ENCODE measurements at places on chromosomes 6 and 20.

DNA sequence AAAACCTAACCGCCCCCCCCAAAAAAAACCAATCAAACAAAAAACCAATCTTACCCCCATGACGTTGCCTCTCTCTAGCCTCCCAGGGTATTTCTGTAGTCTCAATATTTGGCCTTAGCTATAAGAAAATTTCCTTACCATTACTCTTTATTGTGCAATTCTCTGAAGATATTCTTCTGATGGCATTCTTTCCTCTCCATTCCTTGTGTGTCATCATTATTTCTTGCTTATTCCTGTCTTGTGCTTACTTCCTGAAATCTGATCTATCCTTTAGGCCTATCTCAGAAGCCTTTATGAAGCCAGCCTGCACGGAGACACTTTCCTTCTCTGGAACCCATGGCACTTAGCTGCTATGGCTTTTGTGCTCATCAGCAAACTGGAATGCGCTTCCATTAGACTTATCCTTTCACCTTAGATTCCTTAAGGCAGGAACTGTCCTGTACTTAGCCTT, 65.9 kb upstream of the DDR1 start:
- no peak for DNase-seq

DNA sequence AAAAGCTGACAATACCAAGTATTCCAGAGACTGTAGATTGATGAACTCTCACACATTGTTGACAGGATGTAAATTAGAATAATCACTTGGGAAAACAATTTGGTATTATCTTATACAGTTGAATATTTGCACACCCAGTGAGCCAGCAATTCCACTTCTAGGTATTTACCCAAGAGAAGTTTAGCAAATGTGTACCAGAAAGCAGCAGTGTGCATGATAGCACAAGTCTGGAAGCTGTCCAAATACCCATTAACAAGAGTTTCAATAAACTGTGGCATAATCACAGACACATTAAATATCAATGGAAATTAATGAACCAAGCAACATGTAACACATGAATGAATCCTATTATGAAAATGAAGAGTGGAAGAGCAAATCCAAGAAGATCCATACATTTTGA, 233.6 kb downstream of the TPBG start:
- DNase-seq = no peak

GRCh38 chr20:16378712-16379370, 194.4 kb downstream of the KIF16B start:
- no peak for DNase-seq

GRCh38 chr20:29876911-29877285, 1380.6 kb upstream of the DEFB115 start:
- DNase-seq = no peak

- DNase-seq = no peak
These were observed 64.7 kb downstream of the ITCH start for GRCh38 chr20:34427784-34428183.

DNA sequence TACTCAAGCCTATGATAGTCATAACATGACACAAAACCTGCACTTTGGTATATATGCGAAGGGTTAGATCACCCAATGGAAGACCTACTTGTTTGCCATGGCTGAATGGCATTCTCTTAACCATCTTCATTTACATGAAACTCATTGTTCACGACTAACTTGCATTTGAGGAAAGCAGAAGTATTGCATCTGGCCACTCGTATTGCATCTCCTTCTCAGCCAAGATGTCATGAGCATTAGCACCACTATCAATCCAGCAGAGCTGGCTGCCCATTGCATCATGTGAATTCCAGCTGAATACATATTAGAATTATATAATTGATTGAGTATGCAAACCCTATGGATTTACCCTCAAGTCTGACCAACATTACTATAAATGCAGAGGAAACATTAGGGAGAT, 390.2 kb downstream of the LAMA2 start:
- no peak for DNase-seq

DNA sequence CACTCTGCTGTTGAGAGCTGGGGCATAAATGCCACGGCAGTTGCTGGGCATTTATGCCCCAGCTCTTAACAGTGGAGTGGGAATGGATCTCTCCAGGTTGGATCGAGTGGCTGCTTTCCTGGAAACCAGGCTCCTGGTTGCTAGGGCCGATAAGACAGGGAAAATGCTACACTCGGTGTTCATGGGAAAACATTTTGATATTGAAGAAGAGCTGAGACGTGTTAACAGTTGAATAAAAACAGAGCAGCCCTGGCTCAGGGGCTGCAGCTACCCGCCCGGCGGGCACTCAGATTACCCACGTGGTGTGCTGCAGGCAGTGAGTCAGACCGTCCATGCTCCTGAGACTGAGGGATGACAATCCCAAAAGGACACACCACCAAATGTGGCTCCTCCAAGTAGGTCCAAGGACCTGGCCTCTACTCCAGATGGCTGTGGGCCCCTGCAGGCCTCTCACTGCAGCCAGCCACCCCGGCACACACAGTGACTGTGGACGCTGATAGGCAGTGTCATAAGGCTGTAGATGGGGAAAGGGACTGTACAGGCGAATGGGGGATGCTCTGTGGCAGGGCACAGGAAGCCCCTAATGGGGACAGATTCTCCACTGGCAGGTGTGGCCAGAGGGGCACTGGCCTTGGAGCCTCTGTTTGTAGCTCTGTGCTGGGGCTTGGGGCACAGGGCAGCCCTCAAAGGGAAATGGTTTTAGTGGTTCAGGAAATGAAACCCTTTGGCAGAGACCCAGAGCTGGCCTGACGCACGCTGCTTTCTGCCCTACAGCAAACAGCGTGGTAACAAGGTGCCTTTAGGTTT, 237.8 kb downstream of the LY86 start:
- DNase-seq = no peak

DNA sequence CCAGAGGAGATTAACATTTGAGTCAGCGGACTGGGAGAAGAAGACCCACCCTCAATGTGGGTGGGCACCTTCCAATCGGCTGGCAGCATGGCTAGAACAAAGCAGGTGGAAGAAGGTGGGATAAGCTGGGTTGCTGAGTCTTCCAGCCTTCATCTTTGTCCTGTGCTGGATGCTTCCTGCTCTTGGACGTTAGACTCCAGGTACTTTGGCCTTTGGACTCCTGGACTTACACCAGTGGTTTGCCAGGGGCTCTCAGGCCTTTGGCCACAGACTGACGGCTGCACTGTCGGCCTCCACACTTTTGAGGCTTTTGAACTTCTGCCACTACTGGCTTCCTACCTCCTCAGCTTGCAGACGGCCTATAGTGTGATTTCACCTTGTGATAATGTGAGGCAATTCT, 50.8 kb downstream of the BCAS1 start:
- no peak for DNase-seq

DNA sequence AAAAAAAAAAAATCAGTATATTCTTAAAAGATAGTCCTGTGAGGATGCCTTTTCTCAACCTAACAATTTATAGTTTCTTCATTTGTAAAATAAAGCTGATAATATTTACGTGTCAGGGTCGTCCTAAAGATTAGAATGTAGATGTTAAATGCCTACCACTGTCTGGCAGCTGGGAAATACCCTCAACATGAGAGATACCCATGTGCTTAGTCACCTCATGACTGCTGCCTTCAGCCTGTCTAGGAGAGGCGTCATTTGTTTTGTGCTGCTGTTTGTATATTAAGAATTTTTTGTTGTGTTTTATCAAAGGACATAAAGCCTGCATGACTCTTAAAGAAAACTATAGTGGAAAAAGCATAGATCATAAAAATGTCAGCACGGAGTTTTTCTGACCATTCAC, 9.5 kb downstream of the FAM120B start:
- no peak for DNase-seq

DNA sequence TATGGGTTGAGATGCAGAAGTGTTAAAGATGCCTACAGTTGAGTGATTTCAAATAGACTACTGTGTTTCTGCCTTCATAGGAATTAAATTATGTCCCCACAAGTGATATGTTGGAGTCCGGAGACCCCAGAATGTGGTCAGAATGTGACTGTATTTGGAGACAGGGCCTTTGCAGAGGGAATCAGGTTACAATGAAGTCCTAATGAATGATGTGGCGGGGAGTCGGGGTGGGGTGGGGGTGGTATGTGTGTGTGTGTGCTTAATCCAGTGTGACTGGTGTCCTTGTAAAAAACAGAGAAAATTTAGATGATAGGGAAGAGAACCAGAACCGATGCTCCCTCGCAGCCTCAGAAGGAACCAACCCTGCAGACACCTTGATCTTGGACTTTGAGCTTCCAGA, 448.2 kb downstream of the QKI start:
- no peak for DNase-seq

DNA sequence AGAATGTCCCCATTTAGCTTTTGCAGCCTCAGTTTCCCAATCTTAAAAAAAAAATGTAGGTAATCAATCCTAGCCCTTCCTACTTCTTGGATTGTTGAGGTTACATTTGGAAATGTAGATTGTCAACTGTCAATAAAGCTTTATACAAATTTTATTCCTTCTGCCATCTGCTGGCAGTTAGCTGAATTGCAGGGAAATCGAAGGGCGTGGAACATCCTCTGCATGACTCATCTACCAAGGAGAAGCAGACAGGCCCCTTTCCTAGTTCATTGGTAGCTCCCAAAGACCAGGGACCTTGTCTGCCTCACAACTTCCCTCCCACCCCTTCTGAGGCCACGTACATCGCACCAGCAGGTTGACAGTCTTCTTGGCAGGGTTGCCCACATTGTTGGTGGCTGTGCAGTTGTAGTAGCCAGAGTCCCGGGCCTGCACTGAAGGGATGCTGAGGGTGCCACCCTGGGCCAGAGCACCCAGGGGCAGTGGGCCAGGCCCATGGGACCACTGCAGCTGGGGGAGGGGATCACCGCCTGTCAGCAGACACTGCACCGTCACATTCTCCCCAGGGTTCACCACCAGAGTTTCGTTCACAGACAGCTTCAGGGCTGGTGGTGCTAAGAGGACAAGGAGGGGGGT, 43.6 kb downstream of the MDGA1 start:
- peak; percentile 62 for DNase-seq

GRCh38 chr20:17036541-17036940, 190.3 kb upstream of the PCSK2 start:
- DNase-seq = no peak

DNA sequence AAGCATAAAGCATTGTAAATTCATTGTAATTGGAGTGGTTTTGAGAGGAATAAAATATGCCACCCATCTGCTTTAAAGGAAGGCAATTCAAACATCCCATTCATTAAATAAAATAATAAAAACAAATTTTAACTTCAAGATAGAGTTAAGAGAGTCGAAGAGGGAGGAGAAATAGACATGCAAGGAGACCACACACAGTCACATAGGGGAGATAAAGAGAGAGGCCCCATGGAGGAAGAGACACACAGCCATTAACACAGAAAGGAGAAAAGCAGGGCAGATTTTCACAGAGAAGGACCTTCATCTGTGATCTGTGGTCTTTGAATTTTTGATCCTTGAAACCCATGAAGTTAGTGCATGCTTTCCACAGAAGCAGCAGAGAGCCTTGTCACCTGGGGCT, 214.3 kb upstream of the TCF21 start:
- DNase-seq = no peak

GRCh38 chr20:43915211-43916072, 790 bp downstream of the TOX2 start:
- peak; percentile 39 for DNase-seq
